Lower lobe of right lung (tissue), 2 donors: ENCODE measurements at places on chromosomes 2 and 18. TPM values are rescaled to one million over a fixed set of nuclear protein-coding genes. Genes with fewer than 3 reads are reported as not detected.

The ATG4B gene
- total RNA-seq: 62.7 TPM

The RGPD3 gene
- 0.21 TPM for total RNA-seq

The RESP18 gene
- not detected for total RNA-seq

GRCh38 chr2:46495231-46496030, 16.1 kb downstream of the TMEM247 start:
- DNase-seq: no peak
- H3K4me3 ChIP-seq: no peak overlapping the region
- peaks cover 6% of the 10 kb centered on the region for H3K4me1 ChIP-seq
- H3K27me3 ChIP-seq: no peaks in the 10 kb centered on the region
- H3K36me3 ChIP-seq: no peaks in the 10 kb centered on the region
